Hypothalamus (tissue), 51 donors: ENCODE measurements at places on chromosomes 4 and X.

GRCh38 chr4:139660568-139661043, 5.0 kb upstream of the MGST2 start:
- no peak for DNase-seq

GRCh38 chr4:85773372-85773771, 298.4 kb downstream of the ARHGAP24 start:
- DNase-seq: no peak

DNA sequence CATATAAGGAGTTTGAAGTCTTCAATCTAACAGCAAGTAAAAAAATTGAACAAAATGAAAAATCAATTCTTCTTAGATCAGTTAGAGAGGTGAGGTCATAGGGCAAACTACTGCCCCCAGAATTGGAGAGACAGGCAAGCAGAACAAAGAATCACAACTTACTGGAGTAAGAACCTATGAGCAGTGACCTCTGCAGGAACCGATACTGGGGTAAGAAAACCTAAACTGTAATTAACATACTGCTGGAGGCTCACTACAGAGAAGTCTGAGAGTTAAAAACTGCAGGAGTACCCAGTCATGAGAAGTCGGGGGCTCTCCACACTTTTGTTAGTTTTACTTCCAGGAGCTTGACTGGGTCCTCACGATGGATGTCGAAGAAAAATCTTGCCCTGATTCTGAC, 16.0 kb downstream of the CLDN22 start:
- DNase-seq: no peak

GRCh38 chrX:115584696-115585095, 23.7 kb downstream of the PLS3 start:
- no peak for DNase-seq

- DNase-seq: no peak
Measured at GRCh38 chr4:159144112-159144694, 41.3 kb downstream of the RAPGEF2 start.

- DNase-seq: peak; percentile 30
Measured at GRCh38 chr4:88706574-88706973, 8.9 kb upstream of the NAP1L5 start.

DNA sequence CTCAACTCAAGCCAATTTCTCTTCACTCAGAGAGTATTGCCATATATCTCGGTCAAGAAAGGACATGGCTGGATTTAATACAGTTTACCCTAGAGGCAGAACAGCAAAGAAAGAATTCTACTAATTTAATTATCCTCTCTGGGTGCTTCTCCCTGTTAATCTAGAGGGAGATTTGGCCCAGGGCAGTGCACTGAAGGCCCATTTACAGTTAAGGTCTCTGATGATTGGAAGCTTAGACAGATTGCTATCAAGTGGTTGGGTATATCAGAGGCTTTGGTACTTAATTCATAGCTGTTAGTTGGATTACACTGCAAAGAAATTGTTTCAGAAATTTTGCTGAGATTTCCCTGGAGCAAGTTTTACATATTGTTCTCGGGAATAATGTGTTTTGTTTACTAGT, 4.6 kb upstream of the CNKSR2 start:
- DNase-seq: no peak

- no peak for DNase-seq
Measured at GRCh38 chr4:164876700-164877324, at the start of gene APELA. APELA (plus strand) TSS chr4:164877178; CDS start chr4:164877332, 154 bp downstream.

- DNase-seq: no peak
Measured at GRCh38 chrX:43500246-43500645, 155.9 kb upstream of the MAOA start.

DNA sequence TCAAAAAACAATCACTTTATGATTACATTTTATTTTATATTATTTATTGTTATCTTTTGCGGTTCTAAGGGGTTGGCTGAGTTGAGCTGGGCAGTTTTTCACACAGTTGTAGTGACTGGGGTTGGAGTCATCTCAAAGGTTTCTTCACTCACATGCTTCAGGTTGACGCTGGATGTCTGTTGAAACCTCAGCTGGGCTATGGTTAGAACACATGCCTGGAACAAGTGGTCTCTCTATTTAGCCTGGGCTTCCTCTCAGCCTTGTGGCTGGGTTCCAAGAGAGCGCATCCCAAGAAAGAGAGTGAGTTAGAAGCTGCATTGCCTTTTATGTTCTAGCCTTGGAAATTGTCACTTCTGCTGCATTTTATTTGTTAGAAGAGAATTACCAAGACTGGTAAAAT, 87.4 kb downstream of the CBLL2 start:
- DNase-seq: no peak

DNA sequence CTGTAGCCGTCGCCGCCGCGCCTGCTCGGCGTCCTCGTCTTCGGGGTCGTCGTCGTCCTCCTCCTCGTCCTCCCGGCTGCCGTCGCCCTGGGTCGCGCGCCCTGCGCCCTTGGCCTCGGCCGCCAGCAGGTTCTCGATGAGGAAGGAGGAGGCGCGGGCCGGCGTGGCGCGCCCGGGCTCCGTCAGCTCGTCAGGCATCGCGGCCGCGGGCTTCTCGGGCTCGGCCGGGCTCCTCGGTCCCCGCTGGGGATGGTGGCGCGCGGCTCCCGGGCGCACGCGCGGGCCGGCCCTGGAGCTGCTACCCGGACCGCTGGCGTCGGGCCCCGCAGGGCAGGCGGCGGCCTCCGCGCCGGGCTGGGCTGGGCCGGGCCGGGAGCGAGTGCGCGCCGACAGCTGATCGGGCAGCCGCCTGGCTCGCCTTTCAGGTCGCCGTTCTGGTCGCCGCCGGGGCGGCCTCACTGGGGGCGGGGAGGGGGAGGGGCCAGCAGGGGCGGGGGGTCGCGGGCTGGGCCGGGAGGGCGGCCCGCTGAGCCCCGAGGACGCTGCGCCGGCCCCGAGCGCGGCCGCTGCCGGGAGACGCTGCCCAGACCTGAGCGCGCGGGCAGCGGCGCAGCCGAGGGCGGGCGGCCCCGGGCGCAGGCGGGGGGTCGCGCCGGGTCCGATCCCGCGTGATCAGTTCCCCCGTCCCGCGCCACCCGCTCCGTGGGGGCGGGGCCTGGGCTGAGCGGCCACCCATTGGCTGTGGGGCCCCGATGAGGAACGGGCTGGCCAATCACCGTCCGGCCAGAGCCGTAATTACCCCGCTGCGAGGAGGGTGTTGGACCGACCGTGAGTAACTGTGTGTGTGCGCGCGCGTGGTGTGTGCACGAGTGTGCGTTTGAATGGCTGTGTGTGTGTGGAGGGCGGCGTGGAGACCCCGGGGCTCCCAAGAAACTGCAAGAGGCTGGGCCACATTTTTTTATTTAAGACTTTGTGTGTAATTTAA, at the start of gene HMX1:
Gene HMX1 (minus strand): TSS at position 423 of the 985 bp plus-strand sequence. CDS start 225 bp downstream, at position 198.
- peak; percentile 26 for DNase-seq

DNA sequence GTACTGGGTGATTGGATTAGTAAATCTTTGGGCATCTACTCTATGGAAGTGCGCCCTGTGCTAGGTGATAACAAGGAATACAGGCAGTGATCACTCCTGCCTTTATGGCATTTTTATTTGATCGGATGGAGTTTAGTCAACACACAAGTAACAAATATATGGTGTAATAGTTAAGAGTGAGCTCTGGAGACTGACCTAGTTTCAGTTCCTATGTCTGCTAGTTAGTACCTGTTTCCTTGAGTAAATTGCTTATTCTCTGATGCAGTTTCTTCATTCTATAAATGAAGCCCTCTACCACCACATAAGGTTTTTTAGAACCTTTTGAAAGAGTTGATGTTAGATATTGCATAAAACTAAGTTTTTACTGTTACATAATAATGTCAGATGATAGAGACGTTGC, 134.6 kb downstream of the KDM6A start:
- DNase-seq: no peak

DNA sequence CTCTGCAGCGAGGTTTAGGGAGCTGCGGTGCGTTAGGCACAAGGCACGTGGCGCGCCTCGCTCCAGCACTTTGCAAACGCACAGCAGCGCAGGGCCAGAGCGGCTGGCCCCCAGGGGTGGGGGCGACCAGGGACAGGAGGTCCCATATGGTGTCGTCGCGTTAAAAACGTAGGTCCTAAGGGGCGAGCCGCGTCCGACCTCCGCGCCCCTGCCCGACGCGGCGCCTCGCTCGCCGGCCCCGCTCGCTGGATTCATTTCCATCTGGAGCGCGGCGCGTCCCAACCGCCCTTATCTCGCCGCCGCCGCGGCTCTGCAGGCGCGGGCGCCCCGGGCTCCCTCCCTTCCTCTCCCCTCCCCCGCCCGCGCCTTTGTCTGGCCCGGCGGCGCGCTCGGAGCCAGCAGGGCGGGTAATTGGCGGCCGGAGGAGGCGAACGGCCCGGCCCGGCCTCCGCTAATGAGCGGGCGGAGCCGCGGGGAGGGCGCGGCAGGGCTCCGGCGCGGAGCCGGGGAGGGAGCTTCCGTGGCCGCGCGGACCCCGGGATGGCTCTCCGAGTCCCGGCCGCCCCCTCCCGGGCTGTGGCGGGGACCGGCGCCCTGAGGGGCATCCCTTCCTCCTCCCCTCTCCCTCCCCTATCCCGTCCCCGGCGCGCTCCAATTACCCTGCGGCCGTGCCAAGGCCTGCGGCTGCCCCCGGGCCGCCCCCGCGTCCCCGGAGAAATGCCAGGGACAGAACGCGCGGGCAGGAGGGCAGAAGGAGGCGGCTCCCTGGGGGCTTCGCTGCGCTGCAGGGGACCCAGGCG, 409.0 kb downstream of the BCOR start:
- DNase-seq: peak; percentile 49

DNA sequence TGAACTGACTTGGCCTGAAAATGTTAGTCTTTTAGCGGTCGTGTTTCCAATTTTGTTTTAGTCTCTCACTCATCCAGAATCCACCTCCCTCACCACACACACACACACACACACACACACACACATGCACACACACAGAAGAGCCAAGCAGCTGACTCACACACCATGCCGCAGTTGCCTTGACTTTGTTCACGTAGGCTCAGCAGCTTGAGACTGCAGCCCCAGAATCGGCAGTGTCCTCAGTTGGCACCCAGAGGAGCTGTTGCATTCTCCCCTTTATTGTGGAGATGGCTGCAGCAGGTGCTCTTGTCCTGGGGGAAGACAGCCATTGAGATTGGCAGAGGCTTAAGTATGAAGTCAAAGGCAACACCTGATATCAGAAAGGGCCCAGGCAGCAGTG, 20.9 kb upstream of the XPNPEP2 start:
- no peak for DNase-seq

- no peak for DNase-seq
Measured at GRCh38 chr4:54767376-54767775, 109.6 kb downstream of the KIT start.

DNA sequence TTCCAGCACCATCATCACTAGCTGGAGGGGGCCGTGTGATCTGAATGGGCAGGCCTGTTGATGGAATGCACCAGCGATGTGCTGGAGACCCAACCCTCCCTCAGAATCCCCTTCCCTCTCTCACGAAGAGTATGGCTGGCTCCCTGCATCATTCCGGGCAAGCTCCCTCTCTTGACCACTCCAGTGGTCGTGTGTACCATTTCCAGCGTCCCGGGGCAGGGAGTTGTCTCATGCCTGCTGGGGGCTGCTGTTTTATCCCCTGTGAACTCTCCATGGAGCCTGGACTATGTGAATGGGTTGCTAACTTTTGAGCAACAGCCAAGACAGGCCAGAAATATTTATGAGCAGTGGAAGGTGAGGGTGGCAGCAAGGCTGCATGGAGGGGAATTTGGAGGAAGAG, 8.1 kb downstream of the CSAG1 start:
- DNase-seq: no peak

DNA sequence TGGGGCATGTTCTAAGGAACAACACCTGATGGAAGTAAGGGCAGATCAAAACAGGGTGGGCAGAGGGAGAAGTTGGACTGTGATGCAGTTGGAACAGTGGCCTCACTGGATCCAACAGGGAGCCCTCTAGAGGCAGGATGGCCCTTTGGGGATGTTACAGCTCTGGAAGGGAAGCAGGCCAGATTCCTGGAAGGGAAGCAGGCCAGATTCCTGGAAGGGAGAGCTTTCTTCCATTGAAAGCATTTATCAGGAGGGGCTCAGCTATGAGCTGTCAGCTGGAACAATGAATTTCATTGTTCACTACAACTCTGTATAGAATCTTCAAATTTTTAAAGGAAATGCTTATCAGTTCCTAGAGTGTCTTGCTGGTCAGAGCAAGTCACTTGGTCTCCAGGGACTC, 17.7 kb downstream of the IL15 start:
- no peak for DNase-seq

- DNase-seq: no peak
Measured at GRCh38 chr4:186016796-186017195, 52.2 kb upstream of the TLR3 start.

- DNase-seq: no peak
Measured at GRCh38 chr4:188408244-188409030, 269.2 kb downstream of the TRIML1 start.

- DNase-seq: no peak
Measured at GRCh38 chrX:652341-652741, 21.8 kb downstream of the SHOX start.

DNA sequence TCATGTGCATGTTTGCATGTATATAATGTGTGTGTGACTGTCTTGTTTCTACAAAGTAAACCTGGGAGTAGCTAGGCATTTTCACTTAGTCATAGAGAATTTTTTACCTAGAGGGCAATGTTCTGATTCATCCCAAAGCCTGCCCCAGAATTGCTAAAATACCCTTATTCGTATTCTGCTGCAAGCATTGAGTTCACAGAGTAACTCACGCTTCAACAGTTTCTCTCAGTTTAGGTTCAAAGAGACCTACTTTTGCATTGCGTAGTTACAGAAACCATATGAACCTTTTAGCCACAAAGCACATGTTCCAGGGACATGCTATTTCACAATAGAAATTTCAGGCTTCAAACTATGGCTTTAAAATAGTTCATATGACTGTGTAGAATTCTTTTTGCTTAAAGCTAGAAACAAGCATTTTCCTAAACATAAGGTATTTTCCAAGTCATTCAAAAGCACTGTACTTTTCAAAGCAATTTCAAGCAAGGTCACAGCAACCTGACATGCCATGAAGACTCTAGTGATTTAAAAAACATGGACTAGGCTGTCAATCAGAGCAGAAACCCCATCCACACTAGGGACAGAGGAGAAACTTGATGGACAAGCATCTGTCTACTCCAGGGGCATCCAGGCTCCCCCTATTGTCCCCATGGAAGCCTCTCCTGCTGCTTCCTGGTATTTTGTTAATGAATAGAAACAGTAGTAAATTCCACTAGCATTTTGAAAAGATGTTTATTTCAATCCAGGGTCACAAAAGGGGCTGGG, 81.5 kb upstream of the MAPK10 start:
- DNase-seq: no peak

- no peak for DNase-seq
Measured at GRCh38 chr4:87745064-87745807, 54.1 kb upstream of the IBSP start.

DNA sequence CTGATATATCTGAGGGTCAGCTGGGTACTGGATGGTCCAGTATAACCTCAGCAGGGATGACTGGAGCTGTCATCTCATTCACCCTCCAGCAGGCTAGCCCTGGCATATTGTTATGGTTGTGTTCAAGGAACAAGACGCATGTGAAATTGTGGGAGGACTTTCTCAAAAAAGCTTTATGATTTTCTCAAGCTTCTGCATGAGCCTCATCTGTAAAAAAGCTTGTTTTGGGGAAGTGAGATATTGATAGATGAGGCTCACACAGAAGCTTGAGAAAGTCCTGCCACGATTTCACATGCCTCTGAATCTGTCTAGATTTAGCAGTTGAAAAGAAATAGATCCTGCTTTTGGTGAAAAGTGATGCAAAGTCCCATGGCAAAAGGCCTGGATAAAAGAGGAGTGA, 93.4 kb downstream of the SPCS3 start:
- DNase-seq: no peak
